Iris pigment epithelial cell (primary cell): ENCODE measurements at places on chromosomes 6 and 20.

DNA sequence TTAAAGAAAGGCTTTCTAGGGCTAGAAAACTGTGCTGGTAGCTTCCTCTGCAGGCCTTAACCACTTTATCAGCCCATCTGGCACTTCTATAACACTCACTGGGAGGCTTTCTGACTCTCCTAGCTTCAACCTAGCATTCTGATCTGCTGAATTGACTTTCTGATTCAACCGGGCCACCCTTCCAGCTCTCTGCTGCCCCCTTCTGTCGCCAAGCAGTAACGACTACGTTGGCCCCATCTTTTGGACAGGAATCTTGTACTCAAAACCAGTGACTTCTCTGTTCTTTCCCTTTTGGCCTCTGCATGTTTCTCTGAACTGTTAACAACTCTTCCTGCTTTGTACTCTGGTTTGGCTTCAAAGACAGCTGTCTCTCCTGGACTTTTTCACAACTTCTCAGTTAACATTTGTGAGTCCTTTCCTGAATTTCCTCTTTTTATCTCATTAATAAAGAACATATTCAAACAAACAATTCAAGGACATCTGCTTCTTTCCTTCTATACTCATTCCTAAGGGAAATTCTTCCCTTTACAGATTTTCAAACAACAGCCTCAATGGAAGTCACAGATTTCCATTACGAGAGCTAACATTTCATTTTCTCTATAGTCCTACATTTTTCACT lies 43.9 kb upstream of the FAM135A start:
- peak; percentile 65 for DNase-seq

DNA sequence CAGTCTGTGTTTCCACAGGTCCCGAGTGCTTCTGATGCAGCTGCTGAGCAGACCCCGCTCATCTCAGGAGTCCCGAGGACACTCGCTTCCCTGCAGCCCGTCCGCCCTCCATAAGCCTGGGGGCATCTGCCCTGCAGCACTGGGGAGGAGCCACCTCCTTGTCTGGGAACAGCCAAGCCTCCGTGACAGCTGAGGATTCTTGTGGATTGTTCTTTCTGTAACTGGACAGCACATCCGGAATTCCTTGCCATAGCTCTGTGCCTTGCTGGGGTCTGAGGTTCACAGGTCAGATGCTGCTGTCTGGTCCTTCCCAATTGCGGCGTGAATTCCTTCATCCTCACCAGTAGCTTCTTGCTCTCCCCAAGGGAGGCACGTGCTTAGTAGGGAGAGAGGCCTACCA lies 38.4 kb upstream of the FNDC1 start:
- DNase-seq, result no peak

GRCh38 chr6:1271071-1271763 lies 40.7 kb upstream of the FOXQ1 start:
- DNase-seq, result no peak

- DNase-seq, result no peak
Measured at GRCh38 chr20:24891546-24892393, 57.3 kb upstream of the CST7 start.

DNA sequence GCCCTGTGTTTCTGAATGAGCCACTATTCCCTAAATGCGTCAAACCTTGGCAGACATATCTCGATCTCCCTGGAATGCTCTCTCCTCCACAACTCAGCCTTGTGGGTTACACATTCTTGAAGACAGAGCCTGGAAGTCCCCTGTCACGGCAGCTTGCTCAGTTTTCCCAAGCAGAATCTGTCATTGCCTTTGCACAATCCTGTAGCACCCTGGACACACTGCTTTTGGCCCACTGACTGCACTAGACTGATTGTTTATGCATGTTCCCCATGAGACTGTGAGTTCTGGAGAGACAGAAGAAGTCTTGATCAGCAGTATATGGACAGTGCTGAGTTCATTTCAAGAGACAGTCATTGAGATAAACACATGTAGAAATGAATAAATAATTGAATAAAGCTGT lies 406.7 kb downstream of the CD83 start:
- no peak for DNase-seq

- peak; percentile 64 for DNase-seq
Measured at GRCh38 chr6:46184114-46184513, 13.3 kb upstream of the ENPP5 start.

- DNase-seq, result peak; percentile 58
Measured at GRCh38 chr6:1817033-1817761, 207.5 kb downstream of the FOXC1 start.

GRCh38 chr6:2695454-2696095 lies 55.1 kb downstream of the MYLK4 start:
- peak; percentile 59 for DNase-seq

GRCh38 chr6:137944793-137945498 lies 77.9 kb downstream of the TNFAIP3 start:
- peak; percentile 48 for DNase-seq

DNA sequence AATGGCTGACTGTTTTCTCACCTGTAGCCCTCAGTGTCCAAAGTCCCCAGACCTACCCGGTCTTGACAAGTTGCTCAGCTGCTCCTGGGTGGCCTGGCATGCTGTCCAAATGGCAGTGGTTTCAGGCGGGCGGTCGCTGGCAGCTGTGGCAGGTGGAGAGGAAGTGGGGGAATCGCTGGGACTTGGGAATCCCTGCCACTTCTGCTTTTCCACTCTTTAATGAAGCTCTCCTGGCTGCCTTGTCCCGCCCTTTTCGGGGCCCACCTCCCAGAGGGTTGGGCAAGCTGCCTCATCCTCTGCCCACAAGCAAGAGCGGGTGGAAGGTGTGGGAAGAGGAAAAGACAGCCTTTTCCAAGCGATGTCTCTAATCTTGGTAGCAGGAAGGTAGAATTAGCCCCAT lies at the start of gene OCSTAMP:
Gene OCSTAMP (minus strand): TSS at position 194 of the 400 bp plus-strand sequence. CDS start 94 bp downstream, at position 100.
- no peak for DNase-seq

DNA sequence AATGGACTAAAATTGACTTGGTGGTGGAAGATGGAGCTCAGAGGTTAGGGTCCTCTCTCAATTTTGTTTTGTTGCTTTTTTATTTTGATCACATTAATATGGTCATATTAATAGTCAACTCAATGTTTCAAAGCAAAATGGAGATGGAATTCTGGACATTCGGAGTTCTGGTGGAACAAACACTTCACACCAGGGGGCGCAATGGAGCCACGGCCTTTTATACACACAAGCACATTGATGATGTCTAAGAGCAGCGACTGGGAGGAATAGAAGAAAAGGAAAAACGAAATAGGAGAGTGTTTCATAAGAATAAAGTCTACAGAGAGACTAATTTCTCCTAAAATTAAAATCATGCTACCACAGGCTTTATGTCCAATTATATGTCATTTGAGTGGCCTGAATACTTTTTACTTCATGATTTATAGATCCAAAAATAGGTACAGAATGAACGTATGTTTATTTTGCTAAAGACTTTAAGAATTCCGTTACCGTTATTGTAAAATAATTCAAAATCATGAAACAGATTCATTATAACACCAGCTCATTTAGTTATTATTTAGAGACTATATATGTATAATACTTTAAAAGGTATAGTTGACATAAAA lies 197.6 kb upstream of the SASH1 start:
- DNase-seq, result peak; percentile 72

DNA sequence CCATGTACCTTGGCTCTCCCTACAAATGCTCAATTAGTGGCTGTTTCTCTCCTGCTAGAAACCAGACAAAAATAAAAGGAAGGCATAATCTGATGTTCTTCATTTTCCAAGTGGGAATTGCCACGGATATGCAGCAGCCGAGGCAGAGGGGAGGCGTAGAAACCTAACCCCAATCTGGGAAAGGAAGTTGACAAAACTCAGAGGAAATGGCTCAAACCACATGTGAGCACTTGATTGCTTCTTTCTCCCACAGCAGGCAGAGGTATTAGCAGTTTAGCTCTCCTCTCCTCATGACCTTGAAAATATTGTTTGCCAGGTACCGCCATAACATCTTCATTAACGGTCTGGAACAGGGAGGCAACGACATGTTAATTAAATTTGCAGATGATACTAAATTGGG lies 3.8 kb upstream of the MLN start:
- no peak for DNase-seq

DNA sequence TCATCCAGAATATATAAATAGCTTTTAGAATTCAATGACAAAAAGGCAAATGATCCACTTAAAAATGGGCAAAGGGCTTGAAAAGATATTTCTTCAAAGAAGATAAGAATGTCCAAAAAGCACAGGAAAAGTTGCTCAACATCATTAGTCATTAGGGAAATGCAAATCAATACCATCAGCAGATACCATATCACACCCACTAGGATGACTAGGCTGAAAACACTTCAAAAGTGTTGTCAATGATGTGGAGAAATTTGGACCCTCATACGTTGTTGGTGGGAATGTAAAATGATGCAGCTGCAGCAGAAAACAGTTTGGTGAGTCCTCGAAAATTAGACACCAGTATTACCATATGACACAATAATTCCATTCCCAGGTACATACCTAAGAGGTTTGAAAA lies 303.6 kb upstream of the SLC35B3 start:
- no peak for DNase-seq

DNA sequence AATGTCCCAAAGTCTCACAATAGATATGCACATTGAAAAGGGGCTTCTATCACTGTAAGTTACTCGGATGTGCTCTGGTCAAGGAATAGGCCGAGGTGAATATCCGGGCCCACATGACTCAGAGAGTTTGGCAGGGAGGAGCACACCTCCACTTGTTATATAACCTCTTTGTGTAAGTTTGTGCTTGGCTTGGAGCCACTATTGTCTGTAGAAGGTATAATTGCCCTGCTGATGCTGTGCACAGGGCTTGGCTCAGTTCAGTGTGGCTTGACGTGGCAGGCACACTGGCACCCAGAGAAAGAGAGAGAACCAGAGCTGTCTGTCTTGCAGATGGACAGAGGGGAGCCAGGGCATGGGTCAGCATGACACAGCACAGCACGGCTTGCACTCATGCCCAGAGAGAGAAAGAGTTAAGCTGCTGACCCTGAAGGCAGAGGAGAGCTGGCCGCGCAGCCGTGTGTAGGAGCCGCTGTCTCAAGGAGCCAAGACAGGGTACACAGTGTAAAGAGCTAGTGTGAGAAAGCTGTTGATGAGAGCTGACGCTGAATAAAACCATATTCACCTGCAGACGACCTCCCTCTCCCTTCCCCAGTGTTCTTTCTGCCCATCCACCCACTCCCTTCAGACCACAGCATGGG lies 482.5 kb downstream of the C6orf118 start:
- DNase-seq, result no peak

- DNase-seq, result peak; percentile 2
Measured at GRCh38 chr6:40295251-40295950, 291.8 kb downstream of the LRFN2 start.
